GF-D8 (cell line): ENCODE measurements at places on chromosomes 5 and 9.

- DNase-seq = no peak
Observed at GRCh38 chr5:59390989-59391388, 502.5 kb downstream of the PDE4D start.

DNA sequence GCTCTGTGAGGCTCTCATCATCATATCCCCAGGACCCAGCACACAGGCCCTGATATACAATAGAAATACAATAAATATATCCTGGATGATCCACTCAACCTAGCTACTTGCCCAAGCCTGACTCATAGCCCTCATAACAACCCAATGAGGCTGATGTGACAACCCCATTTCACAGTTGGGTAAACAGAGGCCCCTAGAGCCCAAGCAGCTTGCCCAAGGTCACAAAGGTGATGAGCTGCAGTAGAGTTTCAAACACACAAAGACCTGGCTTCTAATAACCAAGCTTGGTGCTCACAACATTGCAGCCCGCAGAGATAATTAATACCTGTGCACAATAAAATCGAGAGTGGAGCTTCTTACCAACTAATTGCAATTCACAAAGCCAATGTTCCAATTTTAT is 3.2 kb upstream of the AKNA start:
- no peak for DNase-seq

DNA sequence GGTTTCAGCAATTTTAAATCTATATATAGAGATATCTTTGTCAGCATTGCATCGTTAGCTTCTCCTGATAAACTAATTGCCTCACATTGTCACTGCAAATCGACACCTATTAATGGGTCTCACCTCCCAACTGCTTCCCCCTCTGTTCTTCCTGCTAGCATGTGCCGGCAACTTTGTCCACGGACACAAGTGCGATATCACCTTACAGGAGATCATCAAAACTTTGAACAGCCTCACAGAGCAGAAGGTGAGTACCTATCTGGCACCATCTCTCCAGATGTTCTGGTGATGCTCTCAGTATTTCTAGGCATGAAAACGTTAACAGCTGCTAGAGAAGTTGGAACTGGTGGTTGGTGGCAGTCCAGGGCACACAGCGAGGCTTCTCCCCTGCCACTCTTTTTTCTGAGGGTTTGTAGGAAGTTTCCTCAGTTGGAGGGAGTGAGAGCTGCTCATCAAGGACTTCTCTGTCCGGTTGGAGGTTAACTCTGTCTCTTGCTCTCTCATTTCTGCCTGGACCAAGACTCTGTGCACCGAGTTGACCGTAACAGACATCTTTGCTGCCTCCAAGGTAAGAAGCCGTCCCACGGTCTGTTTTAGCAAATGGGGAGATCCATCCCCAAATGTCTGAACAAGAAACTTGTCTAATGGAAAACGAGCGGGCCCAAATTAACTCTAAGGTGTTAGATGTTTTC is at the start of gene IL4:
TSS of gene IL4 (plus strand) at position 51 of the 692 bp plus-strand sequence. CDS start at position 113, 62 bp downstream.
- DNase-seq = no peak

GRCh38 chr9:135087489-135087792 is at the start of gene OLFM1:
OLFM1 (plus strand) TSS chr9:135087668; CDS start chr9:135087990, 322 bp downstream.
- no peak for DNase-seq

GRCh38 chr5:172194985-172195774 is 1.2 kb downstream of the EFCAB9 start:
- DNase-seq = no peak

GRCh38 chr9:91845879-91846278 is 104.1 kb downstream of the ROR2 start:
- no peak for DNase-seq

- DNase-seq = no peak
Observed at GRCh38 chr5:118883362-118883761, 105.0 kb downstream of the DTWD2 start.

DNA sequence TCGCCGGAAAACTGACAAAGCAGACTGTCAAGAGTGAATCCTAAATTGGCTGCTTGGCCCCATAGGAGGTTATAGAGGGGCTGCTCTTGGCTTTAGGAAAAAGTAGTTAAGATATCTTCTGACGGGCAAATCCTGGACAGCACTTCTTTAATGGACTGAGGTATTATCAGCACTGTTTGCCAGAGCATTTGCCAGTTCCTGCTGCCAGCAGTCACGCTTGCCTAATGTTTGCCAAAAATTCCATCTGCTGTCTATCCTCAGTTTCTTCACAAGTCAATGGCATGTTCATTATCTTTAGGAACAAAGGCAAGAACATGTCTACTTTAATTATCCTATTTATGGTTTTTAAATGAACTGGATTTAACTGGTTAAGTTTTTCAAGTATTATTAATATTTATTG is 25.8 kb upstream of the SREK1 start:
- DNase-seq = no peak

- no peak for DNase-seq
Observed at GRCh38 chr9:128986671-128987070, 39.2 kb downstream of the NUP188 start.

- DNase-seq = no peak
Observed at GRCh38 chr9:72255569-72255968, 106.3 kb downstream of the GDA start.

DNA sequence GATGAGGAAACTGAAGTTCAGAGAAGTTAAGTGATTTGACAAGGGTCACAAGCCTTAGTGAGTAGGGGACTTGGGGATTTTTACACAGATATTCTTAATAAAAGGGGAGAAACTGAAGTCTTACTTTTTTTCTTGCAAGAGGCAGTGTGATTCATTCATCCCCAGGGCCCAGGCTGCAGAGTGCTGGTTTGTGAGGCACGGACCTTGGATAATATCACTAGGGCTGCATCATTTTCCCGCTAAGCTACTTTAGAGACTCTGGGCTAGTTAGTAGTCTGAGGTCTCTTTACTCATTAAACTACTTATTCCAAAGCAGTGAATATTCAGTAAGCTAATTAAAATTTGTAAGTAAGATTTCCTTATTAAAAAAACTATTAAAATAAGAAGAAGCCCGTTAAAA is 195.0 kb downstream of the PBX3 start:
- DNase-seq = no peak

DNA sequence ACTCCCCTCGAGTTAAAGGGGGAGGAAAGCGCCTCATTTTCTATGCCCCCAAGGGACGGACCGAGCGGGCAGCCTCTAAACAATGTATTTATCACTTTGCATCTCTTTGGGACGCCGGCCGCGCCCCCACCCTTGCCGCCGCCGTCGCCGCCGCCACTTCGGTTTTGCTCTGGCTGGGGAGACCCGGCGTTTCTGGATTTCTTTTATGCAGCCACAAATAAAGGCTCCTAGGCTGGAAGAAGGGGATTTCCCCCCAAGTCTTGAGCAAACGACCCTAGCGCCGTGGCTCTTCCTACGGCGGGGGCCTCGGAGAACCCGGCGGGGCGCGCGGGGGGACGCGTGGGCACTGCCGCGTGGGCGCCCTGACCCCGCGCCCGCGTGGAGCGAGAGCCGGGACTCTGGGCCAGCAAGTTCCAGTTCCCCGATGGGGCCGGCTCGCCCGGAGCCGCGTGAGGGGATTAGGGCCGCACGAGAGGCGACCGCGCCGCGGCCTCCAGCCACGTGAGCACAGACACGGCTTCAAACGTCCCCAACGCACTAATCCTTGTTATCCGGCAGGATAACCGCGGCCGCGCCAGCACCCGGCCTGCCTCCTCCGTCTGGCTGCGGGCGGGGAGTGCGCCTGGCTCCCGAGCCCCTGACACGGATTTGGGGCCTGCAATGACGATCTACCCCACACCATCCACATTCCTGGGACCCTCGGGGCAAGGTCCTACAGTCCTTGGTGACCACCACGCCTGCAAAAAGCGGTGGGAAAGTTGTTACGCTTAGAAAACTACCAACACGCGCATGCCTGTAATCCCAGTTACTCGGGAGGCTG is 7.9 kb upstream of the NEUROG1 start:
- DNase-seq = no peak

GRCh38 chr9:109245310-109245897 is 75.5 kb downstream of the EPB41L4B start:
- no peak for DNase-seq

DNA sequence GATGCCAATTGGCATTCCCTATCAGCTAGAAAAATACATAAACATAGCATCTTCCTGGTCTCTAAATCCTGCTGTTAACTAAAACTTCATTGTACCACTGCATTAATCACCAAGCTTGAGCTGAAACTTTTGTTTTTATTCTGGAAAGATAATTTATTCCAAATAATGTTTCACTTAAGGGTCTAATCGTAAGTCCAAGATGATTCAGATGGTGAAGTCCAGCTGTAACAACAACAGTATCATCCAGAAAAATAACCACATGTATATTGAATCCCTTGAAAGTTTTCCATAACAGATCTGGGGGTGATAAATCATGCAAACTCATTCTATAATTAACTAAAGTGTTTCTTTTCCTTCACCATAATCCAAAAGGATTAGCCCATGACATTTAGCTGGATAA is 23.9 kb downstream of the RORB start:
- DNase-seq = no peak

- DNase-seq = no peak
Observed at GRCh38 chr9:80811656-80812055, 877.7 kb downstream of the TLE1 start.

GRCh38 chr5:1516615-1517601 is 6.9 kb downstream of the LPCAT1 start:
- no peak for DNase-seq
